A549 treated with ZK216348 at 1 μM for 4 hours (cell line): ENCODE measurements at places on chromosomes 5 and 9. TPM values are rescaled to one million over a fixed set of nuclear protein-coding genes. Genes with fewer than 3 reads are reported as not detected.

PDLIM4 gene
- total RNA-seq: 0.47 to 1.2 TPM (median 0.63 TPM) in 5 replicates

SPARC gene
- total RNA-seq: 13.5 to 27.1 TPM (median 21.9 TPM) in 5 replicates

S1PR3 gene
- total RNA-seq: 49.8 to 71.1 TPM (median 63.9 TPM) in 5 replicates

HINT1 gene
- 447 to 559 TPM (median 478 TPM) in 5 replicates for total RNA-seq

HCN1 gene
- not detected in 5 replicates for total RNA-seq

CARTPT gene
- not detected in 5 replicates for total RNA-seq

C5orf58 gene
- not detected in 5 replicates for total RNA-seq

GGTA1 gene
- total RNA-seq: not detected in 5 replicates

PCDHGC4 gene
- total RNA-seq: not detected in 5 replicates

LIFR gene
- total RNA-seq: 3.1 to 8.2 TPM (median 6.1 TPM) in 5 replicates
